HepG2 (cell line): ENCODE measurements at places on chromosomes 11 and 22. TPM values are rescaled to one million over a fixed set of nuclear protein-coding genes. Genes with fewer than 3 reads are reported as not detected.

GRCh38 chr22:35467681-35468434, 67.9 kb downstream of the MCM5 start:
- DNase-seq, result no peak

DNA sequence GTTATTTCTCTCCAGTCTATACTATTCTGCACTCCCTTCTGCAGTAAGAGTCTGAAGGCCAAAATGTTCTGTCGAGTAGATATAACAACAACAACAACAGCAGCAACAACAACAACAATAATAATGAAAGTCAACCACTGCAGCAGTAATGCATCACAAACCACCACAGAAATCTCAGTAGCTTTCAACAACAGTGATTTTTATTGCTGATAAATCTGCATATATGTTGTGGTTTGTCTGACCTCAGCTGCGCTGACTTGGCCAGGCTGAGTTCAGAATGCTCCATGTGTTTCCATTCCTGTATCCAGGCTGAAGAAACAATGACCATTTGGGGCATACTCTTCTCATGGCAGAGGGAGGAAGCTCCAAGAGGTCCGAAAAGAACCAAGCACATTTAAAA, 32.3 kb upstream of the CYP2R1 start:
- no peak for DNase-seq

DNA sequence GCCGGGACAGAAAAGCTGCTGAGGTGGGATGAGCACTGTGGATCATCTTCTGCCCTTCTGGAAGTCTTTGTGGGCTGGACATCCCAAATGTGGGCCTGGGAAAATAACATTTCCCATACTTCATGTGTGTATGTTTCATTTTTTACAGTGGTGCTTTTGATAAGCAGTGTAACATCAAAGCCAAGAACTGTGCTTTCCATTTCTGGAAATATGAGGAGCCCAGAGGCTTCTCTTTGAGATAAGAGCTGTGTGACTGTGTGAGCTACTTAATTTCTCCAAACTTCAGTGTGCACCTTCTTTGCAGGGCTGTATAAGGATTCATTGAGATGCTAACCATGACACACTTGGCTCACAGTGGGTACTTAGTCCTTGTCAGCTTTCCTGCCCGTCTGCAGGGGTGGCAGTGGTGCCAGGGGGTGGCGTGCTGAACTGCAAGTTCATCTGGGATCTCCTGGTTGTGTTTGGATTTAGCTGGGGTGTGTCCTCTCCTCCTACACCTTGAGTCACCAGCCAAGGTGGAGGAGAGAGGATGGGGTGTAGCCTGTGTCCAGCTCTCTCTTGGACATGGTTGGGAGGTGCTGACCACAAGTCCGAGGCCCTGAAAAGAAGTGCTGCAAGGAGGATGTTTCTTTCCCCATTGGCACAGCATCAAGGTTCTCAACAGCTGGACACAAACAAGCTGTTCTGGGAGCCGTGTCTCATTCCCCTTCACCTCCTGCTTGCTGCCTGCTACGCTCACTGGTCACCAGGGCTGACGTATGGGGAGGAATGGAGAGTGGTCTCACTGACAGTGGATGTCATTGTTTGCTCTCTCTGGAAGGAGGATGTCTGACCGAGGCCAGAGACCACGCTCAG, 139.4 kb downstream of the TEAD1 start:
- DNase-seq, result no peak

DNA sequence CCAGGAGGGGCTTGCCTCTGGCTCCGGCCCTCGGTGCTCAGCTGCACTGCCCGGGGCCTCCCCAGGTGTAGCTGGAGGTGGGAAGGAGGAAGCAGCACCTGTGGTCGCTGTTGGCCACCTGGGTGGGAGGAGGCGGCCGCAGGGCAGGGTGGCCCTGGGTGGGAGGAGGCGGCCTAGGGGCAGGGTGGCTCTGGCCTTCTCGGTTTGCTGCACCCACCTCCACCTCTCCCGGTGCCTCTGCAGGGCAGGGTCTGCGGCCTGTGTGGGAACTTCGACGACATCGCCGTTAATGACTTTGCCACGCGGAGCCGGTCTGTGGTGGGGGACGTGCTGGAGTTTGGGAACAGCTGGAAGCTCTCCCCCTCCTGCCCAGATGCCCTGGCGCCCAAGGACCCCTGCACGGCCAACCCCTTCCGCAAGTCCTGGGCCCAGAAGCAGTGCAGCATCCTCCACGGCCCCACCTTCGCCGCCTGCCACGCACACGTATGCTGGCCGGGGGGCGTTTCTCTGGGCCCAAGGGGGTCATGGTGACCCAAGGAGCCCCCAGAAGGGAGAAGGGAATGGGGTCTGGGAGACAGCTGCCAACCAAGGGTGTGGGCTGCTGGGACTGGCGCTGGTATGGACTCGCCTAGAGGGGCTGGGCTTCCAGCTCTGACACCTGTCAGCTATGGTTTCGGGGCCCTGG, 20.6 kb downstream of the MUC5AC start:
- no peak for DNase-seq

DNA sequence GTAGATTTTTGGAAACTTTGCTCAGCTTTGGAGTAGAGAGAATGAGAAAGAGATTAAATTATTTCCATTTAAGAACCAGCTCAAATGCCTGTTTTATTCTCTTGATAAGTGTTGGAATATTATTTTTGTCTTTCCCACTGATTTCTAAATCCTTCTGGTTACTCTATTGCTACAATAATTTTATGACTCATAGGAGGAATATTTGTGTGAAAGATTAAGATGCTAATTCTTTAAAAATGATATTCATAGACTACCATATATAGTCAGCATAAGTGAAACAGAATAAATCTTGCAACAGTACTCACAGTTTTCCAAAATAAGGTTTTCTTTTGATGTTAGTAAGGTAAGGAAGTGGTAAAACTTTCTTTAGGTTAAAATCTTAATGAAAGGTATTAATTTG, 60.9 kb downstream of the YAP1 start:
- no peak for DNase-seq

The EPS8L2 gene
- 416 and 597 TPM in 2 replicates for polyA plus RNA-seq

GRCh38 chr11:77060234-77060633, 6.5 kb upstream of the CAPN5 start:
- no peak for DNase-seq

GRCh38 chr11:115871161-115871760, 367.0 kb upstream of the CADM1 start:
- no peak for DNase-seq

GRCh38 chr11:118911113-118911879, 14.4 kb downstream of the BCL9L start:
- DNase-seq, result peak; percentile 83

GRCh38 chr11:107751082-107751481, 39.2 kb upstream of the SLN start:
- no peak for DNase-seq

DNA sequence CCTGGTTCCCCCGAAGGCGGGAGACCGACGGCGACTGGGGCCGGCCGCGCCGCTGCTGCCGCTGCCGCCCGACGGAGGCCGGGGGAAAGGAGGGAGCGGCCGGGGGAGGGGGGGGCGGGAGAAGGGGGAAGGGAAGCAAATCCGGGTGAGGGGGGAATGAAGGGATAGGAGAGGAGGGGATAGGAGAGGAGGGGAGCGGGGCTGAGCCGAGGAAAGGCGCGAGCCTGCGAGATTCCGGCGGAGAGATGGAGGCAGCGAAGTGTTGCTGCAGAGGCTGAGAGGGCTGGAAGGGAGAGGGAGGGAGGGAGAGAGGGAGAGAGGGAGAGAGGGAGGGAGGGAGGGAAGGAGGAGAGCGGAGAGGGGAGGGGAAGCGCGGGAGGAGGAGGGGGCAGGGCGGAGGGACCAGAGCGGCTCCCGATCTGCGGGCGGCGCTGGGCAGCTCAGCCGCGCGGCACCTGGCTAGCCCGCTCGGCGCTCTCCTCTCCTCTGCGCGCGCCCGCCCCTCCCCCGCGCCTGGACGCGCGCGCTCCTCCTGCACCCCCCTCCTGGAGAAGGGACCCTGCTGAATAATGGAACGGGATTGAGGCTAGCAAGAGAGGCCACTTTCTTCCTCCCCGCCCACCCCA, 52.3 kb downstream of the SLC22A12 start:
- DNase-seq, result no peak

DNA sequence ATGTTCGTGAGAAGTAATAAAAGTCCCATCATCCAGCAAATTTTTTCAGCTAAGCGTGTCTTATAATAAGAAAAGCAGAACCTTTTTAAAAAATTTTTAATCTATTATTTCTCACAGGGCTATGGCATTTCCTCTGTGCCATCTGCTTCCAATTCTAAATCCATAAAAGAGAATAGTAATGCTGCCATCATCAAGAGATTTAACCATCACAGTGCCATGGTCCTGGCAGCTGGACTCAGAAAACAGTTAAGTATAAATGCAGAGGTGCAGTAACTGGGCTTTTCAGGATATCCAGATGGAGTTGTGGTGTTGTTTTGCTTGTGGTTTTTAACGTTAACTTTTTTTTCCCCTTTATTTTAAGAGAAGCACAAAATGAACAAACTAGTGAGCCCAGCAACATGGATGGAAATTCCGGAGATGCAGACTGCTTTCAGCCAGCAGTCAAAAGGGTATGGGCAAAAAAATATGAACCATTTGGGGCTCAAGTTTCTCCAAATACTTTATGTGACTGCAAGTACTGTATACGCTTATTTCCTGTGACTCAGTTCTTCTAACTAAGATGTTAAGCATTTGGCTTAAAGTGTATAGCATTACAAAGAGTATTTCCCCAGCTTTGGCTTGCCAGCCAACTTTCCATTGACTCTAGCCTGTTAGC, 25.2 kb downstream of the GTF2H1 start:
- DNase-seq, result no peak
